Chondrocyte (in vitro differentiated cells): ENCODE measurements at places on chromosomes 6 and 20. TPM values are rescaled to one million over a fixed set of nuclear protein-coding genes. Genes with fewer than 3 reads are reported as not detected.

Gene APOM
- total RNA-seq: 0.85 to 1.2 TPM in 2 of 3 replicates, not detected in the other

Gene DDO
- not detected in 3 replicates for total RNA-seq

Gene TTBK1
- 0.07 TPM in 1 of 3 replicates, not detected in the others for total RNA-seq

DNA sequence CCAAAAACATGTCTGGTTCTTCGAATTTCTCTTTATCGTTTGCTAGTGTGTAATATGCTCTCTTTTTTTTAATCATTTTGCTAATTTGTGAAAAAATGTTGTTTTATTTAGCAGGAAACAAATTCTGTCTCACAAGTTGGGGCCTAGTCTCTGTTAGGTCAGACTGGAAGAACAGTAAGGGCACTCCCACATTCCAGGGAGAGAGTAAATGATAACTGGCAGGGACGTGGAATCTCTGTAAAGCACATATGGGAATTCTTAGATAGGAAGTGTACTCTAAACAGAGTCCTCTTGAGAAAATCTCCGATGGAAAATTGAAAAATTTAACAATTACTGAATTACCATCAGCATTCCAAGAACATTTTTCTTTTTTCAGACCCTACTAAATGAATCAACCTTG, 16.4 kb upstream of the CCDC28A start:
- H3K36me3 ChIP-seq: no peaks in the 10 kb centered on the region
- H3K4me3 ChIP-seq: no peak overlapping the region
- H3K27me3 ChIP-seq: no peaks in the 10 kb centered on the region

- peaks cover 82% of the 10 kb centered on the region for H3K27me3 ChIP-seq
- H3K36me3 ChIP-seq: peaks cover 4% of the 10 kb centered on the region
- no peak overlapping the region for H3K27ac ChIP-seq
- DNase-seq: no peak
- H3K4me1 ChIP-seq: peaks cover 6% of the 10 kb centered on the region
These were observed 9.5 kb upstream of the NKX2-2 start for GRCh38 chr20:21523281-21523868.

DNA sequence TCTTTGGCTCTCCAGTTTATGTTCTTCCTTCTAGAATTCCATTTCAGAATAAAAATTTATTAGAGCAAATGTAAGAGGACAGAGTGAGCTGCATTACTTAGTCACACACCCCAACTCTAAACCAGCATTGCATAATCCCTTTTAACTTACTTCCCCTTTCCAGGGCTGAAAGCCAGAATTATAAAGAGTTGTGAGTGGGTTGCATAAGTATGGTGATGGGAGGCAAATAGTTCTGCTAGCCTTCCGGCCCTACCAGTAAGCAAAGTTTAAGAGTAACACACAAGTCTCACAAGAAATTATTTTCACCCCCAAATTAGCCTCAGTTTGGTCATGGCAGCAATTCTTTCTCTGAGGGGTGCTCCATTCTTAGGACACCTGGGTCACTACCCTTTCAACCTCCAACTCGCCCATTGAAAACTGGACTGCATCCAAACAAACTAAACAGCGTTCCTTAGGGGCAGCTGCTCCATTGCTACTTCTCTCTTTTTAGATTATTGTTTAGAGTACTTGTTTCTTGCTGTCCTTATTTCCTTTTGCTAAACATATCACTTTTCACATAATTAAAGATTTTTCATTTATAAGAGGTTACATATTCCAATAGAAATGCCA, 1.6 kb downstream of the KIAA0408 start:
- DNase-seq: no peak
- H3K4me3 ChIP-seq: no peak overlapping the region
- H3K27me3 ChIP-seq: no peaks in the 10 kb centered on the region
- H3K36me3 ChIP-seq: no peaks in the 10 kb centered on the region
- peaks cover 24% of the 10 kb centered on the region for H3K4me1 ChIP-seq
- H3K27ac ChIP-seq: no peak overlapping the region

DNA sequence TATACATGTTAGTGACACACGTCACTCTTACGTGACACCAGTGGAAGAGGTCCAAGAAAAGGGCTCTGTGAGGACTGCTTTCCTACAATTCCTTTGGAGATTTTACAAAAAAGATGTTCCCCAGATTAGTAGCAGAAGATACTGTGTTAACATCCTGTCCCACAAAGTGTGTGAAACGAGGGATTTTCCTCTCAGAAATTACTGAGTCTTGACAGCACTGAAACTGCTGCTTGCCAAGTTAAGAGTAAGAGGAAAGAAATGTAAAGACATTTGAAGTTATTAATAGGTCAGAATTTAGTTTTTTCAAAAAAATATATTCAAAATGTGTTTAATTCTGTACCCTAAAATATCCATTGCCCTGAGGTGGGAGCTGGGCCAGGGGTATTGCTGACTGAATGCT, 58.8 kb upstream of the MAP7 start:
- peak overlapping the region; percentile 87 for H3K27ac ChIP-seq
- no peaks in the 10 kb centered on the region for H3K36me3 ChIP-seq
- DNase-seq: no peak

GRCh38 chr6:136303516-136303915, 13.9 kb upstream of the BCLAF1 start:
- H3K36me3 ChIP-seq: peaks cover 2% of the 10 kb centered on the region
- no peak overlapping the region for H3K27ac ChIP-seq

- no peaks in the 10 kb centered on the region for H3K36me3 ChIP-seq
- no peak overlapping the region for H3K4me3 ChIP-seq
- no peaks in the 10 kb centered on the region for H3K4me1 ChIP-seq
- DNase-seq: no peak
- H3K27me3 ChIP-seq: peaks cover 15% of the 10 kb centered on the region
These were observed 152.4 kb upstream of the MAN1A1 start for GRCh38 chr6:119501798-119502483.

DNA sequence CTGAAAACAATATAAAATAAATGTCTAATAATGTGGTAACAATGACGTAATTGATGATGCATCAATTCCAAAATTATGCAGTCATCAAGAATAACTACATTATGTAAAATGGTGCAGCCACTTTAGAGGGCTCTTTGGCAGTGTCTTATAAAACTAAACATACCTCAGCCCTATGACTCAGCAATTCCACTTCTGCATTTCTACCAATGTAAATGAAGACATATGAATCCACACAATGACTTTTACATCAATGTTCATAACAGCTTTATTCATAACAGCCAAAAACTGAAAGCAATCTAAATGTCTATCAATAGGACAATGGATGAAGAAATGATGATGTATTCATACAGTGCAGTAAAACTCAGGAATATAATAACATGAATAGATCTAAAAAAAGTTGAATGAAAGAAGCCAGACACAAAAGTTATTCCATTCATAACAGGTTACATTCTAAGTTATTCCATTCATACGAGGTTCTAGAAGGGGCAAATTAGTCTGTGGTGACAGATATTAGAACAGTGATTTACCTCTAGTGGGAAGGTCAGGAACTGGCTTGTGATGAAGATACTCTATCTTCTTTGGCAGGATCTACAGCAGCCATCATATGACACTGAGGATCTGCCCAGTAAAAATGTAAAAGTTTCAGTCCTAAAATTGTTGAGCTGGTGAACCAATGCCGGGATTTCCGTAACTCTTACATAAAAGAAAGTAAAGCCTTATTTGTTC, 396.1 kb downstream of the PLCB1 start:
- H3K4me3 ChIP-seq: no peak overlapping the region
- peaks cover 28% of the 10 kb centered on the region for H3K4me1 ChIP-seq
- DNase-seq: no peak
- no peak overlapping the region for H3K27ac ChIP-seq
- H3K27me3 ChIP-seq: no peaks in the 10 kb centered on the region
- H3K36me3 ChIP-seq: no peaks in the 10 kb centered on the region

DNA sequence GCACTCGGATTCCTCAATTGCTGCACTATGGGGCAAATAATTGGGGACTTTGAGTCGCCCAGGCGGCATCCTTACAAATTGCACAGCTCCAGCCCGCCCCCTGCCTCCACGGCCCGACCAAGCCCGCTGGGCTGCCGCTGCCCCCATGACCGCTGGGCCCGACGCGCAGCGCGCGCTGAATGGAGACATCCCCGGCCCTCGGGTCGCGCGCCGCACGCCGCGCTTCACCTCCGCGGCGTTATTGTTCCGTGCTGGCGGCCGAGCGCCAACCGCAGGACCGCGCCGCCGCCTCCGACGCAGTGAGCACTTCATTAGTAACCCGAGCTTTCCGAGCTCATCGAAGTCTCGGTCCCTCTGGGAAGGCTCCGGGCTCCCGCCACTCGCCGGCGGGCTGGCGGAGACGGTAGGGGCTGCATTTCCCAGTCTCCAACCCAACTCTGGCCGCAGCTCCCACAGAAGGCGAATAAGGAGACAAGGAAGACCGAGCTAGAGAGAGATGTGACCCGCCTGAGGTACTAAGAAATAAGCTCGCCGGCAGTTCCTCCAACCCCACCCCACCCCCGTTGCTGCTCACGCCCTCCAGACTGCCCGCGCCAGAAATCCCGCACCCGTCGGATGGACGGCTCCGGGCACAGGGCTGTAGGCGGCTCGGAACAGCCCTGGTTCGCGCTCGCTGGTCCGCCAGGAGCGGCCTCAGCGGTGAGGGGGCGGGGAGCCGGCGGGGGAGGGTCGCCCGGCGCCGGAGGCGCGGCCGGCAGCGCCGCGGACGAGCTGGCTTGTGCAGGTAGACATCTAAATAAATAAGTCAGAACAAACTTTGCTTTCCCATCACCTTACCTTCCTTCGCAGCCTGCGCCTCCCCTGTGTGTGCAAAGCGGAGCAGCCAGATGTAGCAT, 703 bp downstream of the EPHA7 start:
- H3K27me3 ChIP-seq: no peaks in the 10 kb centered on the region
- H3K4me3 ChIP-seq: peak overlapping the region; percentile 87
- H3K36me3 ChIP-seq: no peaks in the 10 kb centered on the region
- H3K4me1 ChIP-seq: peaks cover 39% of the 10 kb centered on the region

GRCh38 chr6:30769088-30769852, 24.9 kb upstream of the IER3 start:
- H3K27me3 ChIP-seq: no peaks in the 10 kb centered on the region
- H3K4me1 ChIP-seq: peaks cover 70% of the 10 kb centered on the region
- no peaks in the 10 kb centered on the region for H3K36me3 ChIP-seq
- H3K27ac ChIP-seq: peak overlapping the region; percentile 100
- DNase-seq: no peak

GRCh38 chr20:10658876-10659632, 14.7 kb downstream of the JAG1 start:
- no peaks in the 10 kb centered on the region for H3K27me3 ChIP-seq
- H3K4me3 ChIP-seq: peak overlapping the region; percentile 12
- H3K27ac ChIP-seq: peak overlapping the region; percentile 90
- DNase-seq: no peak
